ENCODE measurements at places on chromosomes 2 and 18. TPM values are rescaled to one million over a fixed set of nuclear protein-coding genes. Genes with fewer than 3 reads are reported as not detected.

Gene CFAP65
- not detected for total RNA-seq

Gene REG3A
- not detected for total RNA-seq

Gene CLEC4F
- total RNA-seq: not detected

Gene ACMSD
- not detected for total RNA-seq

Gene COL5A2
- total RNA-seq: 403 TPM

Gene CABYR
- 1.5 TPM for total RNA-seq

Gene ANKRD53
- total RNA-seq: 0.37 TPM

Gene REEP1
- total RNA-seq: 0.50 TPM

Gene XRCC5
- total RNA-seq: 219 TPM

Gene FBLN7
- total RNA-seq: 8.0 TPM

Gene SNORC
- total RNA-seq: 0.93 TPM

Gene SPEG
- 11.1 TPM for total RNA-seq
